ENCODE measurements at places on chromosomes 16 and 17. TPM values are rescaled to one million over a fixed set of nuclear protein-coding genes. Genes with fewer than 3 reads are reported as not detected.
A peak's percentile ranks its signal among the peaks of the same experiment; 100 is the strongest.

DNA sequence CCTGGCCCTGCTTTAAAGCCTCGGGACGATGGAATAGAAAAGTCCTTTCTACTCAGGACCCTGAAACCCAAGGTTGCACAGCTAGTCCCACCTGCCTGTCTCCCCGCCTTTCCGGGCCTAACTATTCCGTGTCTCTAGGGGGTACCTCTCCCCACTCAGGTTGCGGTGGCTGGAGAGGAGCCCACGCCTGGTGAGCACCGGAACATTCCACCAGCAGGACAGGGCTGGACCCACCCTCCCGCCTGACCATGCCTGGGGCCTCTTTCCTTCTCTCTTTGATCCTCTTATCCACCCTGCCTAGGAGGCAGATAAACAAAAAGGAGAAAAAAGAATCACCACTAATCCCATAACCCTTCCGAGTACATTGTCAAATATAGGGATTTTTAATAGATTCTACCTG lies 10.9 kb downstream of the LLGL2 start:
- no peak for DNase-seq
- peaks cover 8% of the 10 kb centered on the region for H3K36me3 ChIP-seq
- H3K4me1 ChIP-seq = peaks cover 2% of the 10 kb centered on the region
- H3K27me3 ChIP-seq = no peaks in the 10 kb centered on the region
- H3K4me3 ChIP-seq = no peak overlapping the region

DNA sequence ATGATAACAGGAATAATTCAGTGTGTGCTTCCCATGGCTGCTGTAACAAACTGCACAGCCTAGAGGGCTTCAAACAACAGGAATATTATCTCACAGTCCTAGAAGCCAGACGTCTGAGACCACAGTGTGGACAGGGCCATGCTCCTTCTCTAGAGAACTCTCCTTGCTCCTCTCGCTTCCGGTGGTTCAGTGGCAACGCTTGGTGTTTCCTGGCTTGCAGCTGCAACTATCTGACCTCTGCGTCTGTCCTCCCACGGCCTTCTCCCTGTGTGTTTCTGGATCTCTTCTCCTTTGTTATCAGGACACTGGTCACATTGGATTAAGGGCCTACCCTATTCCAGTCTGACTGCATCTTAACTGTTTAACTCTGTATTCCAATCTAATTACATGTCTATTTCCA lies 414.3 kb downstream of the MAF start:
- peaks cover 25% of the 10 kb centered on the region for H3K4me1 ChIP-seq
- H3K27ac ChIP-seq = peak overlapping the region; percentile 70
- no peaks in the 10 kb centered on the region for H3K36me3 ChIP-seq
- H3K27me3 ChIP-seq = no peaks in the 10 kb centered on the region

CCDC200 gene
- not detected for total RNA-seq

DNA sequence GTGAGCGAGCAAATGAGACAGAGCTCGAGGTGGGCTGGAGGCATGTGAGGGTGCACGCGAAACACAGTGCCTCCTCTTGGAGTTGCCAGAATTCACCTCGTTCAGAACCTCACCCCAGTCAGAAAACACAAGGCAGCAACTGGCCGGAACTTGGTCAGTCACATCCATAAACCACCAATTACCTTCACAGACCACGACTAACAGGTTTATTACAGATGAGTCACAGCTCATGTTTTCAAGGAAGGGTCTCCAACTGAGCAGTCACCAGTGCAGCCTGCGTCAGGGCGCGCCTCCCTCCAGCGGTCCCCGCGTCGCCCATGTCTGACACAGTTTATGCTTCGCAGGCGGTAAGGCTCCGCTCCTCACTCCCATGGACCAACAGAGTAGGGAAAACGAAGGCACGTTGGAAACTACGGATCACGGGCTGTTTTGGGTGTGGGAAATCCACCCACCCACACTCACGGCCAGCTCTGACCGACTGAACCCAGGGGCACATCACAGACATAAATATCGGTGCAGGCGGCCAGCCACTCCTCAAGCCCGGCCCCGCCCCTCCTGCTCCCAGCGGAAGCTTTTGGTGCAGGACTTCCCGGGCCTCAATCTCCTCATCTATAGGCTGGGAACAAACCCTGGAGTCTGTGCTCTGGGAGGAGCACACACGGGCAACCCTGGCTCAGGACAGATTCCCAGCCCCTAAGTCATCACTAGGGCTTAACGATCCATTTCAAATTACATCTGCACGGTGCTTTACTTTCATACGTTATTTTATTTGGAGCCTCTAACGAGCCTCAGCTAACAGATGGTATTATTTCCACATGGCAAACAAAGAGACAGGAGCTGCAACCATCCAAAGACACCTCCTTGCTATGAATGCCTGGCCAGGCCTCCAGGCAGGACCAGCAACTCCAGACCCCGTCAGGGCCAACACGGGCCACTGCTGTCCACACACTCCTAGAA lies 126.3 kb downstream of the ZNF778 start:
- peaks cover 62% of the 10 kb centered on the region for H3K4me1 ChIP-seq
- H3K36me3 ChIP-seq = no peaks in the 10 kb centered on the region
- no peak for DNase-seq
- H3K27me3 ChIP-seq = no peaks in the 10 kb centered on the region
- H3K27ac ChIP-seq = peak overlapping the region; percentile 83
